Omental fat pad (tissue), 4 donors: ENCODE measurements at places on chromosomes 3 and 15.
A peak's percentile ranks its signal among the peaks of the same experiment; 100 is the strongest.

- DNase-seq = no peak
These were observed 14.0 kb upstream of the RASGRP1 start for GRCh38 chr15:38578626-38579025.

- DNase-seq = no peak
These were observed 41.4 kb downstream of the EOMES start for GRCh38 chr3:27680517-27681246.

DNA sequence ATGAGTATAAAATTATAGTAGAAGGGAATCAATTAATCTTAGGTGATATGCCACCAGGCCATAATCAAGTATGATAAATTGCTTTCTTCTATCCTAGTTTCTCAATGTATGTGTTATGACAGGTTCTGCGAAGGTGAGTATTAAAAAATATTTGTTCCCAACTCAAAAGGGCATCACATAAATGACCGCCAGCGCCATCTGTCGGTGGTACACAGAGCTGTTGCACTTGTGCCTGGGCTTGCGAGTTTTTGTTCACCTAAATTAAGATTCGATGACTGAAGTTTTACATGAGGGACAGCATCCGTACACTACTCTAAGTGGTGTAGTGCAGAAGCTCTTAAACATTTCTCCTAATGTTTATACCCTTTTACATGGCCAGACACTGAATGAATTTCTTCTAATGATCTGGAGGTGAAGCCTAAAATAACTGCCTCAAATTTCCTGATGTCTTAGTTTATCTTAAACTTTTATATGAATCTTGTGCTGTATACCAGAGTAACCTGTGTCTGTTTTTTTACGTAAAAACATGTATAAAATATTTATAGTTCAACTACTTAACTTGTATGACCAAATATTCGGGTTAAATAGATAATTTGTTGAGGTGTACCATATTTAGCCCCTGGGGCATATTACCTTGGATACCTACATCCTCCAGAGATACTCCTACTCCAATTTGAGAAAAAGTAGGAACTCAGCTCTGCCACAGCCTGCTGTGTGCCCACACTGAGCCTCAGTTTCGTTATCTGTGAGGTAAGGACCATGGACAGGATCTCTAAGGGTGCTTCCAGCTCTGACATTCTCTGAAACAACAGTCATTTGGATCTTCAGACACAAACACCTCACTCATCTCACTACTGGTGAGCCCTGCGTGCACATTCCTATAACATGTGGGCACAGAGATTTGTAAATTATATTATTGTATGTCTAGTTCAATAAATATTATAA lies 365.6 kb downstream of the MAGI1 start:
- peak; percentile 43 for DNase-seq

DNA sequence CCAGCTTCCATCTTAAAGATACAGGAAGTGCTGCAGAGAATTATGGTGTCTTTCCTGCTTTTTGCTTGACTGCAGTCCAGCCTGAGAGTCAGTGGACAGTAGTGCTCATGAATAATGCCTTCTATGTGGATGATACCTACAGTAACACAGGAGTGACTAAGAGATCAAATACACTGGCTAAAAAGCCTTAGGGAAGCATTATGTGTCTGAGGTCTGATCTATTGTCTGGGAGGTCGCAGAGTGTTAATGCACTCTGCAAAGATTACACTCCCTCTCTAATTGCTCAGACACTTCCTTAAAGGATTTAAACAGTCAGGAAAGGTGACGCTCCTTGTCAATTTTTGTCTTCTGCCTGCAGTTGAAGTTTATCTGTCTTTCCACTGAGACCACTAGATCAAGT lies 183.6 kb downstream of the MCTP2 start:
- DNase-seq = no peak

- no peak for DNase-seq
These were observed 148.0 kb downstream of the TP63 start for GRCh38 chr3:189779166-189779565.

DNA sequence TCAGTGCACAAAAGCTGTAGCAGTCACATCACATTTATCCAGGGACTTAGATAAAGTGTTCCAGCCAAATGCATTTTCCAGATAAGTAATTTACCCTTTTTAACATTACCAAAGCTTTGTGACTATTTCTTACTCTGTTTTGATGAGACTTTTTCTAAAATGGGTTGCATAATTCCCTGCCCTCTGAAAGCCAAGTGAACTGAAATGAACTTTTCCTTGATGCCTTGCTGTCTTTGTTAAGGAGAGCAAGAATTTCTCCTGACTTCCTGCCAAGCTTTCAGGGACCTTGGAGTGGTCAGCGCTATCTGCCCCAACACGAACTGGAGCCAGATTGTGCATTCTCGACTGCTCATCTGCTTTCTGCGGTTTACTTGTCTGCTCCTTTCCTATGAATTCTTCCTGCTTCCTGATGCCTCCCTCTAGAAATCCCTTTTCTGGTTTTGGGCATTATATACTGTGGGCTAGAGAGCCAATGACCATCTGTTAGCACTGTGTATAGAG lies 34.8 kb downstream of the EIF4E3 start:
- DNase-seq = no peak

DNA sequence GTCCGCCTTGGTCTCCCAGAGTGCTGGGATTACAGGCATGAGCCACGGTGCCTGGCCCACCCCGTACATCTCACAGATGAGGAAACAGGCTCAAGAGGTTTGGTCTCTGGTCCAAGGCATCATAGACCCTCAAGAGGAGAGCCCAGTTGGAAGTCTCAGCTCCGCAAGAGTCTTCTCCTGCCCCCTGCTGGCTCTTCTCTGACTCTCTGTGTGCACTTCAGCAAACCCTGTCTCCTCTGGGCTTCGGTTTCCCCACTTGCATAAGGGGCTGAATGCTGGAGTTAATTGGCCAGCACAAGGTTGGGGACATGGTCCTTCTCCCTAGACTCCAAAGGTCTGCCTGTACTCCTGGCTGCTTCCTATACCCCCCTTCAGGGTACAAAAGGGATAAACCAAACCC lies 3.9 kb downstream of the MST1R start:
- no peak for DNase-seq

GRCh38 chr15:72230197-72231065 lies 559 bp downstream of the PKM start:
- DNase-seq = peak; percentile 89

DNA sequence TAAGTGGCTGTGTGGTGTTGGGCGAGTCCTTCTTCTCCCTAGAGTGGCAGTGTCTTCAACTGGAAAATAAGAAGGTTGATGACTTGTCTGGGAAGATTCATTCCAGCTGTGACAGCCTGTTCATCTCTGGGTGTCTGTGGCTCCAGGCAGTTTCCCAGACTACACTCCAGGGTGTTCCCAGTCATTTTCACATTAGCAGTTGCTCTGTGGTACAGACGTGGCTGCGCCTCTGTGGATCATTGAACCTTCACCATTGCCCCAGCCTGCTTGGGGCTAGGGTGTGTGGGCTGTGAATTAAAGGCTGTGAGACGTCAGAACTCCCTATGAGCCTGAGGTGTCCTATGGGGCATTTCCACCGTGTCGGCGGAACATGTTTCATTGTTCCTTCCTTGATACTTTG lies 239.6 kb upstream of the NR2E3 start:
- no peak for DNase-seq

DNA sequence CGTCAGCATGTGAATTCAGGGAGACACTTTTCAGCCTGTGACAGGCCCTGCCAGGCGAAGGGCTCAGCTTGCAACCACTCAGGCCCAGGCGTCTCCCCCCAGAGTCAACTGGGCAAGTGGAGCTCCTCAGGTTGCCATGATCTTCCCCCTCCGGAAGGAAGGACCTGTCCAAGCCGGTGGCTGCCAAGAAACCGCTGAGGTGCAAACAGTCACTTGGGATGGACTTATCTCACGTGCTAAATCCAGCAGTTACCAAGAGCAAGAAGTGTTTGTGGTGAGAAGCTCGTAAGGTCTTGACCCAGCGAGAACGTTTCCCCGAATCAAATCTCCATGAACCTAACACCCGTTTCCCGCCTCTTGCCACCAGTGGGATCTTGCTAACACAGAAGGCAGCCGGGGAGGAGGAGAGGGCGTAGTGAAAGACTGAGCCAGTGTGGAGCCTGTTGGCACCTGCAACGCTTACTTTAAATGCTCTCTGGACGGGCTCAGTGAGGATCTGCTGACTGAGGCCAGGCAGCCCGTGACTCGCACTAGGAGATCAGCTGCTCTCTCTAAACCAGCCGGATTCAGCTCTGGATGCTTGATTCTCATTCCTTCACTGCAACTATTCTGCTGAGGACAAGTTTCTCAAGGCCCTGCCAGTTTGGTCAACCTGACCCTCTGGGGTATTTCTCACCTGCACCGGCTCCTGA lies 39.0 kb downstream of the IQSEC1 start:
- no peak for DNase-seq

DNA sequence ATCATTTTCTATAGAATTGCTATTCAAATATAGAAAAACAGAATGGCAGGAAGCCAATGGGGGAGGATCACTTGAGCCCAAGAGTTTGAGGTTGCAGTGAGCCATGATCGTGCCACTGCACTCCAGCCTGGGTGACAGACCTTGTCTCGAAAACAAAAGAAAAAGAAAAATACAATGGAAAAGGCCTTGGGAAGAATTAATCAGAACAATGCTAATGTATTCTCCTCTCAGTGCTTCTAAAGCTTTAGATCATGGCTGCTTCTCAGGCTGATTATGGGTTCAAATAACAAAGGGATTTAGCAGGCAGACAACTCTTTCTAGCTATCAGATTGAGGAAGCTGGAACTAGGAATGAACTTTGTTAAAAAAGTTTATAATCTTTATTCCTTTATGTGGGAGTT lies 115.8 kb downstream of the PDCD6IP start:
- DNase-seq = no peak

- no peak for DNase-seq
These were observed 6.8 kb upstream of the PKM start for GRCh38 chr15:72237853-72238224.

DNA sequence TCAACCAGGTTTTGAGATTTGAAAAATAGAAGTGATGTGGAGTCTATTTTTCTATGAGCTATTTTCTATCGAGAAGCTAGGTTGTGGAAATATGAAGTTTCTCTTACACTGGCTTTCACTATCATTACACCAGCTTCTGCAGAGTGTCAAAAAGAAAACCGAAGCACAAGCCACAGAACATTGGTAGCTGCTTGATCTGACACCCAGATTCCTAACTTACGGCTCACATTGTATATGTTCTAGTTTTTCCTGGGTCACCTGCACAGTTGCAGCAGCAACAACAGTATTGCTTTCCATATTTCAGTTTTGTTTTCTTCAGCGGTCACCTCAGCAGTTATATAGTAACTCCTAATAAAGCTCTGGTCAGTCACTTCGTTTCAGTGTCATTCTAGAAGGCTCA lies 790.1 kb downstream of the PLOD2 start:
- no peak for DNase-seq

DNA sequence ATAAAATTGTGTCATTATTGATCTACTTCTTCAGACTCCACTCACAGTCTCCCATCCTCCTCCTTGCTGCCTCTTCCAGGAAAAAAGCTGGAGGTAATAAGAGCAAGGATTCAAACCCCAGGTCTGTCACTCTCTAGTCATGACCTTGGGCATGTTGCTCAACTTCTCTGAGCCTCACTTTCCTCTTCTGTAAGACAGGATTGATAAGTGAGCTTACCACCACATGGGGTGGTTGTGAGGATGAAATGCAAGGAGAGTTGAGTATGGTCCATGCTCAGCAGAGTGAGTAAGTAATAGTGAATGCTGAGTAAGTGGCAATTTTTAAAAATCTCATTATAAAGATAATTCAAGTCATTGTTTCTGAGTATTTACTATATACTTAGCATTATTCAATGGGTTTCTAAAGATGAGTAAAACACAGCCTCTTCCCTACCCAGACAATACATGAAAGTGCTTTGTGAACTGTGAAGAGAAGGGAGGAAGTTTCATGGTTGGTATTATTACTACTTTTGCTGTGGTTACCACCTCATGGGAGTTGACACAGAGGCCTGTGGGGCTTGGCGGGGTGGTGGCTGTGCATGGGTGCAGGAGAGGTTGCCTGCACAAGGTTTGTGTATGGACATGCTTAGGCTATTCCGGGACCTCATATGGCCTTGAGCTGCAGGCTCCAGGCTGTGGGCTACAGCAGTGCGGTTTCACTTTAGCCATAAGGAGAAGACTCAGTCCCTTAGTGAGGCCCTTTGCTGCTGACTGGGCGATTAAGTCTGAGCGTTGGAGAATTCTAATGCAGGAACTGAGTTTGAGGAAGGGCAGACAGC lies 30.0 kb downstream of the SLC6A11 start:
- DNase-seq = no peak

DNA sequence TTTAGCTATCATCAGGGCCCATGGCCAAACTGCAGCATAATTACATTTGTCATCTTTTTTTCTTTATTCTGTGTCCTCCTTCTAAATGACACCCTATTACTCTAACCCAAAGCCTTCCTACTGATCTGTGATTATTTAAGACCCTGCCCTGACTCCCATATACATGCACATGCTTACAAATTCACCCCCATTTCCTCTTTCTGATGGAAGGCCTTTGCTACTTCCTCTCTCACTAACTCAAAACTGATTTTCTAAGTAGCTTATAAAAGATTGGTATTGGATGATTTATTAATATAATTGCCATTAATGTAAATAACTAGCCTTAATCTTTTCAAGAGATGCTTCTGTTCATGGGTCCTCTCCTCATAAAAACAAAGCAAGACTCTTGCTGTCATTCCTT lies 179.2 kb downstream of the EDEM1 start:
- DNase-seq = no peak

- no peak for DNase-seq
These were observed 2.7 kb downstream of the KIF15 start for GRCh38 chr3:44764248-44764647.

- no peak for DNase-seq
These were observed 34.7 kb downstream of the NUSAP1 start for GRCh38 chr15:41367418-41367817.

GRCh38 chr3:122948408-122948807 lies 79.2 kb downstream of the SEMA5B start:
- no peak for DNase-seq

DNA sequence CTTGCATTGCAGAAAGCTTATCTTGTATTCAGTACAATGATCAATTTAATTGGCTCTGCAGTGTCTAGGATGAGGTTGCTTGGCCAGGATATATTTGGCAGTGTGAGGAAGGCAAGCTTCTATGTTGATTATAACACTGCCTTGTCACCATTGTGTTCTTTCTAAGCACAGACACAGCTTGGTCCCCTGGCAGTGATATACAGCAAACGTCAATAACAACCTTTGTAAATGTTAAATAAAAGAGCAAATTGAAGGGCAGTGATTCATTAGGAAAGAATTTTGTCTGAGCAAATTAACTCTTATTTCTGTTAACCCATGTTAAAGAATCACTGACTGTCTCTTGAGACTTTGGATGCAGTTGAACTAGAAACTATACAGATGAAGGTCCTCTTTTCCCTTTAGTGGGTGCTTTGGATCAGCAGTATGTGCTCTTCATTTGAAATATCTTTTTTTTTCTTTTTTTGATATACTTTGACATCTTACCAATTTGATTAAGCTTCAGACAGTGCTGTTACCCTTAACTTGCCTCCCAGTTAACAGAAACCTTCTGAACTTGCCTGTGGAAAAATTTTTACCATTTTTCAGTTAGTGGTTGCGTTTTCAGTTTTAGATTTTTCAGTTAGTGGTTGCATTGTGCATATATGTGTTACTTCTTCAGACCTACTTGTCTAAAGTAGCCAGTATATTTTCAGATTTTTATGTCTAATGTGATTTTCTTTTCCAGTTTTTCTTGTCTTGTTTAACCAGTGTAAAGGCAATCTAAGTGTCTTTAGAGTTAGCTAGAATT lies 199.8 kb downstream of the TCF12 start:
- no peak for DNase-seq
